ENCODE measurements at places on chromosomes 13 and 19.

GRCh38 chr13:112974125-112974524, 5.1 kb downstream of the MCF2L start:
- no peak for DNase-seq

GRCh38 chr13:79346300-79346914, 59.6 kb downstream of the RBM26 start:
- no peak for DNase-seq

DNA sequence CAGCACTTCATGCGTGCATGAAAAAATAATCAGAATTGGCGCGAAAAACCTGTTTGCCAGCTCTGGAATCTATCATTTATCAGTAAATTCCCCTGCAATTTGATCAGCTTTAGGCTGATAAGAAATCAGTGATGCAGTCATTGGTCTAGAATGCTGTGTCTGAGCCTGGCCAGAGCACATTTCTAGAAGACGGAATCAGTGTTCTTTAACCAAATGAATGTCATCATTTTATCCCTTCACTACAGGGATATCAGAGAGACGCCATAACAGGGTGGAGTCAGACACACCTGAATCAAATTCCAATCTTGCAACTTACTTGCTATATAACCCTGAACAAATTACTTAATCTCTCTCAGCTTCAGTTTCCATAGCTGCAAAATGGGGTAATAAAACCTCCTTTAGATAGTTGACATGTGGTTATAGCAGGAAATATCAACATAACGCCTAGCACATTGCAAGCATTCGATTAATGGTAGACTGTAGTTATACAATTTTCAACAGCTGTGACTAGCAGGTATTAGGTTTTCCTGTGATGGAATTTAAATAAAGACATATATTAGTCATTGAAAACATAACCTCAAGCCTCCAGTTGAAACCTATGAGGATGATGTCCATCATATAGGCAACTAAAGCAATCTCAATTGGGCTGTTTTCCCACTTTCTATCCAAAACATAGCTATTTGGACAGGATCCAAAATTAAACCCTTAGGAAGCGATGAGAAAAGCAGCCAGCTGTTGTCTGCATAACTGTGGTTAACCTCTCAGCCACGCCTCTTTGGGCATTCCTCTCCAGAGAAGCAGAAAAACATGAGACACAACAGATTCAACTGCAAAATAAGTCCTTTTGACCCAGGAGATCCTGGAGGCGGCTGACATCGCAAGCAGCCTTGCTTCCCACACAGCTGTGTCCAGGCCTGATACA, 51.6 kb upstream of the UBL3 start:
- no peak for DNase-seq

GRCh38 chr19:15417699-15418098, 1.1 kb downstream of the AKAP8L start:
- no peak for DNase-seq

DNA sequence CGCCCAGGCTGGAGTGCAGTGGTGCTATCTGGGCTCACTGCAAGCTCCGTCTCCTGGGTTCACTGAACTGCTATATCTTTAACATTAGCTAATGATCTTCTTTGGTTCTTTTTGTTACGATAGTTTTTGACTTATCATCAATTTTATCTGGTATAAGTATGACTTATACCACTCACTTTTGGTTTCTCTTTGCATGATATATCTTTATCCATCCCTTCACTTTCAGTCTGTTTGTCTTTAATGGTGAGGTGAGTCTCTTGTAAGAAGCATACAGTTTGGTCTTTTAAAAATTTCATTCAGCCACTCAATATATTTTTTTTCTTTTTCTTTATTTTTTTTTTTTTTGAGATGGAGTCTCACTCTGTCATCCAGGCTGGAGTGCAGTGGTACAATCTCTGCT, 58.4 kb downstream of the ADGRE1 start:
- no peak for DNase-seq
